ENCODE measurements at places on chromosomes 6 and 20.

DNA sequence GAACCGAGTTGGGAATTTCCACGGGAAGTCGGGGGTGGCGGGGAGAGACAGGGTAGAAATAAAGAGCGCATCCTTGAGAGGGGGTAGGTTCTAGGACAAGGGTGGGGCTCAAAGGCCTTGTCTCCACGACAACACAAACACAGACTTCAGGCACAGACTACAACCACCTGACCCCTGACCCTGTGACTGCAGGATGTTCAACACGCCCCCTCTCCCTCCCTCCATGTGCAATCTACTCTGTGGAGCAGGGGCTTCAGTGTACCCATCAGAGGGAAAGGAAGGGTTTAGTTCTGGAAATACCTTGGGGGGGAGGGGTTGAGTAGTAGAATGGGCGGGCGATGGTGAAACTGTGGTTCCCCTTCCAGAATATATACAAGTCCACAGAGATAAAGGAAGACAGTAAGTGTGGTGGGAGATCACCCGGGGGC, 651 bp upstream of the TAPBP start:
- DNase-seq: peak; percentile 52

- no peak for DNase-seq
Observed at GRCh38 chr6:99066044-99066443, 118.3 kb upstream of the FBXL4 start.

- DNase-seq: no peak
Observed at GRCh38 chr20:59778615-59779200, 154.7 kb downstream of the SYCP2 start.

DNA sequence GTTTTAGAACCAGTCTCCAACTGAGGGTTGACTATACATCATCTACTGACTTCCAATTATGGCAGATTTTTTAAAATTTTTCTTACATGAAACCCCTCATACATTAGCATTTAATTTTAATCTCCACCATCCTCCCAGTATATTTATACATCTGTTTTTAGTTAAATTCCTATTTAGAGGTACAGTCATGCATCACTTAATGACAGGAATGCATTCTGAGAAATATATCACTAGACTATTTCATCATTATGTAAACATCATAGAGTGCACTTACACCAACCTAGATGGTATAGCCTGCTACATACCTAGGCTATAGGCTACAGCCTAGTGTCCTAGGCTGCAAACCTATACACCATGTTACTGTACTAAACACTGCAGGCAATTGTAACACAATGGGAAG, 316.7 kb upstream of the MARCKS start:
- no peak for DNase-seq

- DNase-seq: no peak
Observed at GRCh38 chr6:13848522-13849150, 34.3 kb upstream of the MCUR1 start.

DNA sequence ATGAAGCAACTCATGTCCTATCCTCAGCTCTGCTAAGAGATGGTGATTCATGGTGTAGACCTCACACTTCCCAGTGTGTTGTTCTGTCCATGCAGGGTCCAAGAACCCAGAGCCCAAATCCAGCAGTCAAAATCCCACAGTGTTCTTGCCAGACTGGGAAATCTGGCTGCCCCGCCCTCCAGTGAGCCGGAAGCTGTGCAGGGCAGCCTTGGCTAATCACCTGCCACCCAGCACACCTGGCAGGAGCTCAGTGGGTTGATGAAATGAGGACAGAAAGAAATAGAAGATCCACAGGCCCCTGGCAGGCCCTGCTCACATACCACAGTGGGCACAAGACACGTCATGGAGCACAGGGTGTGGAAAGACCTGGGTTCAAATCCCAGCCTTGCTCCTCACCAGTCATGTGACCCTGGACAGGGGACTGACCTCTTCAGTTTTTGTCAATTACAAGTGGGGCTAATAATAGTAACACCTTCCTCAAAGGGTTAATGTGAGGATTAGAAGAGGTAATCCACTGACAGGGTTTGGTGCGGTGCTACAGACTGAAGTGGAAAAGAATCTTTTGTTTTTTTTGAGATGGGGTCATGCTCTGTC, 13.6 kb upstream of the GUCA1A start:
- no peak for DNase-seq

DNA sequence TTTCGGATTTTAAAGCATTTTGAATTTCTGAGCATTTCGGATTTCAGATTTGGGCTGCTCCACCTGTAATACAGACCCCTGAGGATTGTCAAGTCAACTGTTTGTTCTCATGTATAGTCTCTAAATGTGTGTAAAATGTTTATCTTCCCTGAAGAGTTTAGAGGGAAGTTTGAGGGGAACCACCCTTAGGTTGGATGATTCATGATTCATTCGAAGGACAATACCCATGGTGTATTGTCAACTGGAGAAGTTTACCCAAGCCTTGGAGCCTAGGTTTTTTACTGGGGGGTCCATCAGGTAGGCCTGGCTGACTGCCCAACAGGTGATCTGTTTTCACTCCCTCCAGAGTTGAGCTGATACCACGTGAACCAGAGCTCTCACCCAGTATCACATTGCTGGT, 18.9 kb downstream of the GSTA4 start:
- no peak for DNase-seq

- no peak for DNase-seq
Observed at GRCh38 chr6:161130541-161130940, 139.0 kb downstream of the MAP3K4 start.

- DNase-seq: no peak
Observed at GRCh38 chr6:39494998-39495397, 172.5 kb upstream of the KCNK16 start.

- no peak for DNase-seq
Observed at GRCh38 chr20:29079769-29080690, 2177.4 kb upstream of the DEFB115 start.

DNA sequence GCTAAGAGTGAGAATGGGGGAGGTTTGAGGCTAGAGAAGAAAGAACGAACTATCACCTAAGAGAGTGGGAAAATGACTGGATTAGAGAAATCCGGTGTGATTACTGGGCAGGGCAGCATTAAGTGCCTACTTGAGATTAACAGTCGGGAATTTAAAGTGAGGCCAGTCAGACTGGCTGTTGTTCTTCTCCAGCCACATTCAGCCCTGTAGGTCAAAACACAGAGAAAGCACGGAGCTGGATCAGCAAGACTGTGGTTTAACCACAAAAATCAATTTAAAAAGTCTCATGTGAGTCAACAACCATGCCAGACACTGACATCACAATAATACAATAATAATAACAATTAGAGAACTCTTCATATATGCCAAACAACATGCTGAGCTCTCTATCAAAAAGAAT, 301.9 kb upstream of the SGK1 start:
- no peak for DNase-seq

GRCh38 chr6:43009124-43009523, 4.6 kb downstream of the MEA1 start:
- no peak for DNase-seq

DNA sequence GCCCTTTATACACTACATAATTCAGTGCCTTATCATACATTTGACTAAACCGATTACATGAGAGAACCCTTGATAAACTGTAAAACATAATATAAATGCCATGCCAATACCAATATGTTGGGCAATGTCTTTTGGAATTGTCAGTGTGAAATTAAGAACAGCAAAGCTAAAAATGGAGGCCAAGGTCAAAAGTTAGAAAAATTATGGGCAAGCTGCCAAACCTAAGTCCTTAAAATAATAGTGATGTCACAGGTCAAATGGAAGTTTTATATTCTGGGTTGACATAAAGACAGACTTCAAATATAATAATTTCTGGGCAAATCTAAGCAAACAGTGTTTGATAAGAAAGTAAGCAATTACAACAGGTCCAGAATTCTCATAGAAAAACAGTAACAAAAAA, 696.7 kb downstream of the RNF144B start:
- DNase-seq: no peak

DNA sequence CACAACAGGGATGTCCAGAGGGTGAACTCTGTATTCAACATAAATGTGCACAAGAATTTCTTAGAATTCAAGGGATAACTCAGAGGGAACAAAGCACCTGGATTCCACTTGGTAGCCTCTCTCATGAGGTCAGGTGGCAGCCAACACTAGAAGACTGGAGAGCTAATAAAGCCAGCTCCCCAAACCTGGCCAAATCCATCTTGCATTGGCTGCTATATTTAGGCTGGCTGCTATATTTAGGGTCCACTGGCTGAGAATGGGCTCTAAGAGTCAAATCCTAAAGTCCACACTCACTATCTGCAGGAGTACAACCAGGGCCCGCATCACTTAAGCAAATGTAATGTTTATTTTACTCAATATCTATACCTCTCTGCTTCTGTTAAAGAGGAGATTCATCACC, 20.0 kb downstream of the TBC1D7 start:
- no peak for DNase-seq

GRCh38 chr6:133985970-133986369, 32.9 kb downstream of the TBPL1 start:
- no peak for DNase-seq
